ENCODE measurements at places on chromosomes 12 and 14.

GRCh38 chr14:64232095-64232838 is 61.9 kb downstream of the ESR2 start:
- DNase-seq, result no peak

- no peak for DNase-seq
Observed at GRCh38 chr14:52740751-52741150, 10.8 kb downstream of the STYX start.

GRCh38 chr12:48069241-48069640 is 36.6 kb downstream of the SENP1 start:
- no peak for DNase-seq

GRCh38 chr12:24229031-24229700 is 279.7 kb upstream of the SOX5 start:
- no peak for DNase-seq

GRCh38 chr12:125065919-125066570 is 810 bp downstream of the AACS start:
- DNase-seq, result no peak

GRCh38 chr12:26268841-26269561 is 73.6 kb downstream of the SSPN start:
- DNase-seq, result no peak

- DNase-seq, result no peak
Observed at GRCh38 chr12:30824311-30824710, 69.6 kb upstream of the CAPRIN2 start.

All from activated CD8-positive, alpha-beta memory T cell treated with anti-CD3 and anti-CD28 coated beads for 4 hours (primary cell).